Esophagus muscularis mucosa (tissue), 4 donors: ENCODE measurements at places on chromosomes 11 and 22. TPM values are rescaled to one million over a fixed set of nuclear protein-coding genes. Genes with fewer than 3 reads are reported as not detected.

DNA sequence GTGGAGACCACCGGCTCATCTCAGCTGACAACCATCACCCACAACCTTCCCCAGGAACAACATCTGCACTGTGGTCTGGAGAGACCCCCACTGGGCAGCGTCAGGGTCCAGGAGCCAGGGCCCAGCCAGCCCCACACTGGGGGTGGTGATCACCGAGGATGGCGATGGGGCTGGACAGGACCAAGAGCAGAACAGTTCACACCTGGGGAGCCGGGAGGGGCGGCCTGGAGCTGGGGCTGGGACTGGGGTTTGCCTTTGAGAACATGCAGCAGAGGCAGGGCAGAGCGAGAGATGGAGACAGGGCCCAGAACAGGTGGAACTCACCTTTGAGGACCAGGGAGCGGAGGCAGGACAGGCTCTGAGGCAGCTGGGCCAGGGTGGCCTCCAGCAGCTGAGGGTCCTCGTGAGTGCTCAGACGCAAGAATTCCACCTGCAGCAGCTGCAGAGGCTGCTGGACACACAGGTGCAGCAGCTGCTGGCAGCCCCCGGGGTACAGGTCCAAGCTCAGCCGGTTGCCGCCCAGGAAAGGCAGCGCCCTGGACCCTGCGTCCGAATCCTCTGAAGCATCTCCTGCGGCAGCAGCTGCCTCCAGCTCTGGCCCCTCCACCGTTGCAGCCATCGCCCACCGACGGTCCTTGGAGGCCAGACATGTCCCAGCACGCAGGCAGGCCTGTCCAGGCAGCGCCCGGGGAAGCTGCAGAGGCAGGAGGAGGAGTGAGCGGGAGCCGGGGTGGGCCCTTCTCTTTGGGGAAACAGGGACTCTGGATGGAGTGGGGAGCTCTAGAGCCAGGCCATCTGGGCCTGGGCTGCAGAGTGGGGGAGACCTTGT is 1.0 kb downstream of the PIDD1 start:
- peak overlapping the region; percentile 69 for H3K4me3 ChIP-seq
- peaks cover 38% of the 10 kb centered on the region for H3K36me3 ChIP-seq
- H3K27ac ChIP-seq, result no peak overlapping the region
- no peaks in the 10 kb centered on the region for H3K27me3 ChIP-seq

GRCh38 chr11:18934195-18934814 is 4.9 kb downstream of the MRGPRX1 start:
- no peaks in the 10 kb centered on the region for H3K27me3 ChIP-seq
- H3K27ac ChIP-seq, result no peak overlapping the region
- H3K4me1 ChIP-seq, result no peaks in the 10 kb centered on the region
- DNase-seq, result no peak
- H3K36me3 ChIP-seq, result no peaks in the 10 kb centered on the region
- no peak overlapping the region for H3K4me3 ChIP-seq

DNA sequence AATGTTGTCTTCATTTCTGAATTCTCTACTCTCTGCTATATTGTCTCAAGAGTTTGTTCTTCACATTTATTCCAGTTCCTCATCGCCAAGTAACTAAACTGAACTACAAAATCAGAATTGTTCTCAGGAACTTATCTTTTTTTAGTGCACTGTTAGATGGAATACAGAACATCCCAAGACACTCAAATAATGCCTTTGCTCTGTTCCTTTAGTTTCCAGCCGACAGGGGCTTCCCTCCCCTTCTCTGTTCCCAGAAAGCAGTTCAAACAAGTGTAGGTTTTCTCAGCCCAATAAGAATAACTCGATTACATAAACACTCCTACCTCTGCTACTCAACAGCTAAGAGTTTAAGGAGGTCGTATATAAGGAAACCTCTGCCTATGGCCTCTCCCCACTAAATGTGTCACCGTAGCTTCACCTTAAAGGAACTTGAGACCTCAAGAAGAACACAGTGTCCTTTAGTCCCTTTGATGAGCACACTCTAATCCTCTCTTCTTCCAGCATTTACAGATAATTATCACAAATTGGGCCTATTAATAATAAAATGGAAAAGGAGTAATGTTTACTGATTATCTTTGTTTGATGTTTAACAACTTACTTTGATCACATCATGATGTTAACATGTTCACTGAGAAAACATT is 6.9 kb downstream of the POU2AF3 start:
- DNase-seq, result peak; percentile 68
- H3K36me3 ChIP-seq, result no peaks in the 10 kb centered on the region
- H3K4me3 ChIP-seq, result no peak overlapping the region
- H3K27ac ChIP-seq, result no peak overlapping the region
- peaks cover 8% of the 10 kb centered on the region for H3K4me1 ChIP-seq
- no peaks in the 10 kb centered on the region for H3K27me3 ChIP-seq

The MS4A15 gene
- total RNA-seq, result 0.40 TPM
